Sigmoid colon (tissue), 7 donors: ENCODE measurements at places on chromosomes 7 and 10. TPM values are rescaled to one million over a fixed set of nuclear protein-coding genes. Genes with fewer than 3 reads are reported as not detected.
A peak's percentile ranks its signal among the peaks of the same experiment; 100 is the strongest.

GRCh38 chr10:18721067-18721466 lies 61.8 kb downstream of the ARL5B start:
- no peaks in the 10 kb centered on the region for H3K36me3 ChIP-seq
- no peak overlapping the region for H3K27ac ChIP-seq
- no peaks in the 10 kb centered on the region for H3K4me1 ChIP-seq
- no peak overlapping the region for H3K4me3 ChIP-seq
- no peak for DNase-seq
- H3K27me3 ChIP-seq = no peaks in the 10 kb centered on the region

DNA sequence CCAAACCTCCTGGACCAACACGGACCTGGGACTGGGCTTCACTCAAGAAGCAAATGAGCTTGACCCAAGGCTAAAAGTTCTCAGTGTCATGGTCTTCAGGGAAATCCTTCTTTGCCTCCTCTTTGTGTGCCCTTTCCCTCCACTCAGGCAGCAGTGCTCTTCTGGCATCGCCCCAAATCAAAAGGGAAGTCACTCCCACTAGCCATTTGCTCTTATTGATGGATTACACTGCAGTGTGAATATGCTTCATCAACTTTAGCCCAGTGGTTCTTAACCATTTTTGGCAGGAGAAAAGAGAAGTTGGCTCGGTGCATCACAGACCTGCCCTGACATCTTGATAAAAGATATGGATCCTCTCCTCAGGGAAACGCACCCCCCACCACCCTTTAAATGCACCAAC lies 19.2 kb upstream of the IKZF1 start:
- H3K27ac ChIP-seq = no peak overlapping the region
- H3K4me3 ChIP-seq = no peak overlapping the region
- H3K27me3 ChIP-seq = no peaks in the 10 kb centered on the region
- DNase-seq = no peak

- H3K27me3 ChIP-seq = no peaks in the 10 kb centered on the region
- no peak for DNase-seq
- no peak overlapping the region for H3K27ac ChIP-seq
- no peak overlapping the region for H3K4me3 ChIP-seq
- H3K36me3 ChIP-seq = no peaks in the 10 kb centered on the region
Observed at GRCh38 chr10:6333086-6333485, 130.4 kb downstream of the PFKFB3 start.

DNA sequence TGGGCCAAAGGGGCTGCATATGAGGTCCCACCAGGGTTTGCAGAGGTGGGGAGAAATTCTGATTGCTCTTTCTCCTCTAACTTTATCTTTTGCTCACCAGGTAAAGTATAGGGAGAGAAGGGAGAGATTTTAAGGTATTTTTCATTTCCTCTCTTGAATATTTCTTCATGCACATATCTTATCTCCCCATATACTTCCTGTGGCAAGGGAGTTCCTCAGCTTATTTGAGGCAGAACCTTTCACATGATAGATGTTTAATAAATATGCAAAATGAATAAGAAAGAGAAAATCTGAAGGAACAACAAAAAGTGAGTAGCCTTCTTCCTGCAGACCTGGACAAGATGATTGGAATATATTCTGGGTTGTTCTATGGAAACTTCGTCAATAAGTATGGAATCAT lies 67.4 kb upstream of the PDCD4 start:
- H3K36me3 ChIP-seq = peaks cover 6% of the 10 kb centered on the region
- no peaks in the 10 kb centered on the region for H3K27me3 ChIP-seq
- peaks cover 39% of the 10 kb centered on the region for H3K4me1 ChIP-seq
- H3K4me3 ChIP-seq = no peak overlapping the region
- peak overlapping the region; percentile 72 for H3K27ac ChIP-seq

- DNase-seq = no peak
- H3K4me1 ChIP-seq = no peaks in the 10 kb centered on the region
- H3K27ac ChIP-seq = no peak overlapping the region
- no peaks in the 10 kb centered on the region for H3K36me3 ChIP-seq
Observed at GRCh38 chr7:93559639-93560491, 14.7 kb downstream of the CALCR start.

DNA sequence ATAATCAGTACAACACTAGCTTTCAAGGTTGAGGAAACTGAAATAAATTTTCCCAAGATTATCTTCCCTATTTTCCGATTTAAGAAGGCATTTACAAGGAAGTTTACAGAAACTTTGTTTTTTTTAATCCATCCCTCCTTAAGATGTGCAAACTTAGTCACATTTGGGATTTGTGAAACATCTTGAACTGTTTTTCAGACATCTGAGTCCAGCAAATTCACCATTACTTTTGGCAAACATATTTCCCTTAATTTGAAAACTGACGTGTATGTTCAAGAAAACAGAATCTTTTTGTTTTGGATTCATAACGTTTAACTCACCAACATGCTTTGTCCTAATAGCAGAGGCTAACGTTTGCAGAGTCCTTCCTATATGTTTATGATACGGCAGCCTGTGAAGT lies 19.5 kb downstream of the GLI3 start:
- DNase-seq = no peak
- H3K36me3 ChIP-seq = no peaks in the 10 kb centered on the region
- H3K4me1 ChIP-seq = peaks cover 54% of the 10 kb centered on the region
- no peak overlapping the region for H3K4me3 ChIP-seq
- no peaks in the 10 kb centered on the region for H3K27me3 ChIP-seq
- no peak overlapping the region for H3K27ac ChIP-seq

GRCh38 chr10:102962951-102963755 lies 45.1 kb downstream of the CNNM2 start:
- no peak overlapping the region for H3K4me3 ChIP-seq
- H3K36me3 ChIP-seq = no peaks in the 10 kb centered on the region
- H3K27ac ChIP-seq = no peak overlapping the region
- no peaks in the 10 kb centered on the region for H3K4me1 ChIP-seq

Gene PILRA
- 5.8 TPM for total RNA-seq

Gene NEBL
- total RNA-seq = 1.3 TPM

DNA sequence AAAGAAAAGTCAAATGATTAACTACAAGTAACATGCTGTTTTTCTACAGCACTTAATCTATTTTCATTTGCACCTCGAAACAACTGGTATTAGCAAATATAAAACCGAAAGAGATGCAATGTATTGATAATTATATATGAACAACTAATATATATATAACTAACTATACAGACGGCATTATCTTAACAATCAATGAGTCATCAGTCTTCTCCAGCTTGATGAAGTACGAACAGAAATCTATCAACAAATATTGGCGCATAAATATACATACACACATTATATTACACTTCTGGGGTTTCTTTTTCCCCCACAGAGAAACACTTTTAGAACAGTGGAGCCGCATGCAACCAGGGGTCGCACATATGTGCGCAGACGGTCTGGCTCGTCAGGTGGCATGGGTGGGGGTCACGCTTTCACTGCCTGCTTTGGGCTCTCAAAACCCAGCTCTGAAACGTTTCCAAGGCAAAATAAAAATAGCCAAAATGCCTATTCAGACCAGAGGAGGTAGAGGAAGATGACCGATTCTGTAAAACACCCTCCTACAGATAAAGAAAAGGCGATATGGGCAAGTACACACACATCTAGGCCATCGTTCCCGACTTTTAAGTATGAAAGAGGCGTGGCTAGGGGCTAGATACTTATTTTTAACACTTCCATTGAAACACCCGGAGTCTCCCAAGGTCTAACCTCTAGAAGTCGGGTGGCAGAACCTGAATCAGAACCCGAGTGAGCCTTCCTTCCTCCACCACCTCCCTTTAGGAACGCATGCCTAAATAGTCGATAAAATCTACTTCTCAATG lies 1.7 kb downstream of the ARHGAP12 start:
- peaks cover 33% of the 10 kb centered on the region for H3K4me1 ChIP-seq
- peak overlapping the region; percentile 84 for H3K4me3 ChIP-seq
- H3K27me3 ChIP-seq = no peaks in the 10 kb centered on the region
- no peaks in the 10 kb centered on the region for H3K36me3 ChIP-seq

DNA sequence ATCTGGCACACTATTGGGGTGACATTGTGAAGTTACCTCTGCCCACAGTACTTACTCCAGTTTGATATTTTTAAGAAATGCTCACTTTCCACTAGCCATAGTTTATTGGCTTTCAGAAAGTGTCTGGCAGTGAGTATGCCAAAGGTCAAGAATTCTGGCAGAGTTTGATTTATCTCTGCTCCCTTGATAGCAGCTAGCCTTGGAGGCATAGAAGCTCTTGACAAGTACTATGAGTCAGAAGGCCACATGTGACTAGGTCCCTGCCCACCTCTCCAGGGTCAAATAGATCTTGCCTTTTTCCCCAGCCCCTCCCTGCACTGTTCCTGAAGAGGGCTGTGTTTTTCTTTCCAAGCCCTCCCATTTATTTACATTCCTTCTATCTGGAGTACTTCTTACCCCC lies 202.2 kb downstream of the AUTS2 start:
- no peak for DNase-seq
- H3K36me3 ChIP-seq = no peaks in the 10 kb centered on the region
- no peak overlapping the region for H3K4me3 ChIP-seq
- peaks cover 25% of the 10 kb centered on the region for H3K4me1 ChIP-seq

Gene ITPRID1
- not detected for total RNA-seq

Gene CYP3A7
- not detected for total RNA-seq

DNA sequence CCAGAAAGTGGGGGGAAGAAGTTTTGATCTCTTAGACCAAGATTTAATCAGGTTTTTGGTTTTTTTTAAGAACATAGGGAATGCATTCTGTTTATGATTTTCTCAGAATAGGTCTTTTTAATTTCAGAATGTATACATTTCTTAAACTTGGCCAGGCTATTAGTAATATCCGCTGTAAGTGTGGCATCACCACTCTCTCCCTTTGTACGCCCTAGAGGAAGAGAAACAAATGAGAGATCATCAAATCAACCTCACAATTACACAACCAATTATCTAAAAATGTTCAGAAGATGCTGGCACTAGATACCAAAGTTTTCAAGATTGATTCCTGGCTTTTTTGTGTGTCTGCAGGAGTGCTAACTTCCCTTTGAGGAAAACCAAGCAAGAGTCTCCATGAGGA lies 70.0 kb downstream of the KLF6 start:
- no peak overlapping the region for H3K27ac ChIP-seq
- H3K4me1 ChIP-seq = no peaks in the 10 kb centered on the region
- no peak overlapping the region for H3K4me3 ChIP-seq
- H3K36me3 ChIP-seq = no peaks in the 10 kb centered on the region

Gene PLXDC2
- total RNA-seq = 18.2 TPM

DNA sequence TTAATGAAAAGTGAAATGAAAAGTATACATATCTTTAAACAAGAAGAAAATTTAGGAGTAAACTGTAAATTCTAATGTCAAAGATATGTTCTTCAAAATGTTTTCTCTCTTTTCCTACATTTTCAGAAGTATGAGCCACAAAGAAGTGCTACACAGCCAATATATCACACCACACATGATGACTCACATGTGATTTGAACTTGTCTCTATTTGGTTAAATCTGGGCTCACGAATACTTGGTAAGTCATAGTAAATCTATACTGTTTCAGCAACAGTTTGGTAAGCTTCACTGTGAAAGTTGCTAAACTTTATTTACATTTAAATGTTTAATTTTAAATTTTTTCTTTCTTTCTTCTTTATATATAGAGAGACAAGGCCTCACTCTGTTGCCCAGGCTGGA lies 380.6 kb upstream of the IGFBP3 start:
- no peaks in the 10 kb centered on the region for H3K36me3 ChIP-seq
- no peak overlapping the region for H3K27ac ChIP-seq
- H3K27me3 ChIP-seq = no peaks in the 10 kb centered on the region
- no peaks in the 10 kb centered on the region for H3K4me1 ChIP-seq

Gene MYPN
- not detected for total RNA-seq

DNA sequence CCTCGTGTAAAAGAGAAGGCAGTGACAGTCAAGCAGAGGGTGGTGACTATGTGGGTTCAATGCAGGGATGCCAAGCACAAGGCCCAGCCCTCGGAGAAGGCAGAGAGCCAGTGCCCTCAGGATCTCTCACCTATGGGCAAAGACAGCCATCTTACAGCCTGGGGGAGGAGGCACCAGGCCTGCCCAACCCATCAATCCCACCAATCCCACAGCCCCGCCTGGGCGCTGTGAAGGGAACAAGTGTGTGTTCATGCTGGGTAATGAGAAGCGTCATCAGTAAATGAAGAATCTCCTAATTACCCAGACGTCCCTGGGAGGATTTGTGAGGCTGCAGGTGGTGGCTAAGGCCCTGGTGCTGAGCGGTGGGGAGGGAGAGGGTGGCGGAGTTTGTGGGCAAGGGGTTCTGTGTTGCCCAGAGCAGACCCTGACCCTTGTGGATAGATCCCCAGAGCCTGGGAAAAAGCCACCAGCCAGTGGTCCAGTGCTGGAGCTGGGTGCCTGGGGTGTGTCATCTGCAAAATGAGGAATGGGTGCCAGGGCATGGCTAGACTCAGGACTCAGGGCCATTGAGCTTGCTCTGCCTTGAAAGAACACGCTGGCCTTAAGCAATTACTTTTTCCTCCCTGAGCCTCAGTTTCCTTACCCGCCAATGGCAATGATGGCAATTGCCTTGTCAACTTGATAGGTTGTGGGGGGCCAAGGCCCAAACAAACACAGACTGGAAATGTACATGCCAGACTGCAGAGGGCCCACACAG lies 128.1 kb upstream of the UNC5B start:
- no peaks in the 10 kb centered on the region for H3K36me3 ChIP-seq
- H3K4me3 ChIP-seq = no peak overlapping the region
- H3K4me1 ChIP-seq = no peaks in the 10 kb centered on the region
- peak; percentile 21 for DNase-seq
- H3K27ac ChIP-seq = no peak overlapping the region

GRCh38 chr10:44680764-44681163 lies 230.4 kb upstream of the TMEM72 start:
- no peak for DNase-seq
- no peaks in the 10 kb centered on the region for H3K36me3 ChIP-seq
- no peak overlapping the region for H3K27ac ChIP-seq
- no peaks in the 10 kb centered on the region for H3K27me3 ChIP-seq
- H3K4me3 ChIP-seq = no peak overlapping the region

DNA sequence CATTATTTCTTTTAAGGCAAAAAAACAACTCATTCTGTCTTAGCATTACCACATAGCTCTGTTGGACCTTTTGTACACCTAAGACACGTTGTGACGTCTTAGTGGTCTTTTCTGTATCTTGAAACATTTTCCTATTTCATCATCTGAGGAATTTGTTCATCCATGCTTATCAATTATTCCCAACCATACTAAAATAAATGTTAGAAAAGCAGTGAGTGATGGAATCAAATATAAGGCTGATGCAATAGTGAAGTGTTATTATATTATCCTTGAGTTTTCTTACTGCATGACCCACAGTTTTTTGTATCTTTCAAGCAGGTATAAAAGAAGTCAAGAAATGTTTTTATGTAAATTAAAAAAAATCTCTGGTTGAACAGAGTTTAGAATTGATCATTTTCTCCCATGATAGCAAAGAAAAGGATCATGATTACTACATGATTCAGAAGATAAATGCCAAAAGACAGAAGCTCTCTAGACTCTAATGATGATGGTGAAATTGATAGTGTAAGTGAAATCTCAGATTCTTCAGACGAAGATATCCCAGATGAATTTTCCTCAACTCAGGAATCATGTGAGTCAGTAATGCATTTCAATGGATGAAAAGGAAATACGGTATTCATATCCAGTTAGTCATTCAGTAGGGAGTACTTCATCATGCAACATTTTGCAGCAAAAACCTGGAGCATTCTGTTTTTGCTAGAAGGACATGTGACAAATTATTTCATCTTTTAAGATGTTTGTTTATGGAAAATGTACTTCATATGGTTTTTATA lies 51.4 kb downstream of the CELF2 start:
- H3K4me3 ChIP-seq = no peak overlapping the region
- H3K4me1 ChIP-seq = peaks cover 12% of the 10 kb centered on the region
- H3K27me3 ChIP-seq = no peaks in the 10 kb centered on the region
- DNase-seq = no peak
- no peaks in the 10 kb centered on the region for H3K36me3 ChIP-seq
- H3K27ac ChIP-seq = no peak overlapping the region
